ENCODE measurements at places on chromosomes 3 and 15.

DNA sequence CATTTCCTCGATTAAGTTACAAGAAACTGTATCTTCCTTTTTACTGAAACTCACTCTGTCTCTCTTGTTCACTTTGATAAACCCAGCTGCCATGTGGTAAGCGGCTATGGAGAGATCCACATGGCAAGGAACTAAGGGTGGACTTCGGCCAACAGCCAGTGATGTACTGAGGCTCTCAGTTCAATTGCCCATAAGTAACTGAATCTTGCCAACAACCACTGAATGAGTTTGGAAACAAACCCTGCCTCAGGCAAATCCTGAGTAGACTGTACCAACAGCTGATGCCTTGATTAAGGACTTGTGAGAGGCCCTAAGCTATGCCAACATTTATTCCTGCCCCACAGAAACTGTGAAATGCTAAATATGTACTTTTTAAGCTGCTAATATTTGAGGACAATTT is 433.5 kb downstream of the PLOD2 start:
- DNase-seq, result no peak

GRCh38 chr15:92753591-92753990 is 98.0 kb upstream of the FAM174B start:
- no peak for DNase-seq

DNA sequence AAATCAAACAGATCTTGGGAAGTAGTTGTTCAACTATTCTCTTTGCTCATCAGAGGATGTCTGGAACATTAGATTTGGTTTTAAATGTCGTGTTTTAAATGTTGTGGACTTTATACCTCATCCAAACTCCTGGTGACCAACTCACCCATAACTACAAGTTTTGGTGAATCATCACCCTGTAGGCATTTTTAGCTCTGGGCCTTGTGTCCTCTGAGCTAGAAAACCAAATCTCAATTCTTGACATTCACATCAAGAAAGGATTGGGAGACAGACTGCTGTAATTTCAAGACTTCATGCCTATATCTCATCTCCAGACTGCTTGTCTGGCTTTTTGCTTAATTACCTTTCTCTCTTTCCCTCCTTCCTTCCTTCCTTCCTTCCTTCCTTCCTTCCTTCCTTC is 228.5 kb upstream of the ROBO2 start:
- no peak for DNase-seq

DNA sequence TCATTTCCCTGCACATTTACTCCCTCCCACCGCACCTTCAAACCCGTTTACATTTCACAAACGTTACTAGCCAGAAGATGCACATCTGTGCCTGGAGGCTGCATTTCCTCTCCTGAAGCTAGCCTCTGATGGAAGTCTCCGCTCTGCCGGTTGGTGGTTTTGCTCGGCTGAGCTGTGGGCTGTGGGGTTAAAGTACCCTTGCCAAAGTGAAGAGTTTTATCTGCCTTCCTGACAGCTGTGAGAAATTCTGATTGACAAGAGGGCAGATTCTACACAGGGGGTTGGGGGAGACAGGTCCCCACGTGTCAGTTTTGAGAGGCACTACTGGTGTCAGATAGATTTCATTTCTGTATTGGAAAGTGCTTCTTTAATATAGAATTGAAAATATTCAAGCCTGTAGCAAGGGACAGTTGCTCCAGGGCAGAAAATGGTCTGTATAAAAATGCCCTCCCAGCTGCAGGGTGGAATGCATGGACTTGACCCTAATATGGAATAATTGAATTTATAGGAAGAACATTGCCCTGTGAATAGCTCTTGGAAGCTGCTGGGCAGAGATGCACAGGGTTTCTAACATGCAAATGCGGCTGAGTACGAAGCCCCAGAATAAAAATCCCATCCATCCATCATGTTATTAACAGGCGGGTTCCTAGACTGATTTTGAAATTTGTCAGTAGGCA is 201.1 kb upstream of the RGMA start:
- DNase-seq, result no peak

- no peak for DNase-seq
These were observed 354.4 kb downstream of the TUSC7 start for GRCh38 chr3:117063930-117064329.

DNA sequence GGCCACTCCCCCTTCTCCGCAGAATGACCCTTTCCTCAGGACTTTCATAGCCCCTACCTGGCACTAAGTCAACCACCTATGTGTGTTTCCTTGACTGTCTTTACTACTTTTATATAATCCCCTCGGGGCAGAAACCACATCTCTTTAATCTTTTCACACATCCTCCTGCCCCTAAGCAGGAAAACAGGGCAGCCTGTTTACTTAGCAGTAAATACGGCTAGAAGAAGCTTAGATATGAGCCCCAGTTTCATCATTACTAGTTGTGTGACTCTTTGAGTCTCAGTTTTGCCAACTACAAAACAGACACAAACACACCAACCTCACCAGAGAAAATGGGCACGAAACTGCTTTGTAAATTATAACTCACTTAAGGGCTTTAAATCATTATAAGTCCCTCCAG is 98.3 kb downstream of the CYP19A1 start:
- no peak for DNase-seq

Measured in stimulated activated CD4-positive, alpha-beta T cell treated with anti-CD3 and anti-CD28 coated beads, Interleukin-15, amount 100 ng/mL, for 1 hour (primary cell).